DMS79 (cell line): ENCODE measurements at places on chromosomes 5 and 9.

GRCh38 chr5:98096155-98096554 is 677.3 kb upstream of the RGMB start:
- no peak for DNase-seq

DNA sequence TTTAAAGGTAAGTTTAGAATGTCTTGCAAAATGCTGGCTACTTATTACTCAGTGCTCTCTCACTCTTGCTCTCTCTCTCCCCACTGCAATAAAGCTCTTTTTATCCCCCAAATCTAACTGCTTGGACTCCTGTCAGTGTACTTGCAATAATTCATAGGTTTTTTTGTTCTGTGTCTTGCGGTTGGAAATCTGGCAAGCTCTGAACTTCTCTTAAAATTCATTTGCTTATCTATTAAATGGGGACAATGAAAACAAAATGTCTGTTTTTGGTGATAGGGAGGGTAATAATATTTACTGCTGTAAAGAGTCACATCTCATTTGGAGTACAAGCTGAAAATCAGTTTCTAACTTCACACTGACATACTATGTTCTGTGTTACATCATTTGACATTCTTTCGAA is 18.7 kb upstream of the OR13D1 start:
- DNase-seq = no peak

- DNase-seq = no peak
These were observed 64.8 kb upstream of the SLC1A1 start for GRCh38 chr9:4425319-4426045.

- no peak for DNase-seq
These were observed 35.9 kb downstream of the STOM start for GRCh38 chr9:121333950-121334773.

DNA sequence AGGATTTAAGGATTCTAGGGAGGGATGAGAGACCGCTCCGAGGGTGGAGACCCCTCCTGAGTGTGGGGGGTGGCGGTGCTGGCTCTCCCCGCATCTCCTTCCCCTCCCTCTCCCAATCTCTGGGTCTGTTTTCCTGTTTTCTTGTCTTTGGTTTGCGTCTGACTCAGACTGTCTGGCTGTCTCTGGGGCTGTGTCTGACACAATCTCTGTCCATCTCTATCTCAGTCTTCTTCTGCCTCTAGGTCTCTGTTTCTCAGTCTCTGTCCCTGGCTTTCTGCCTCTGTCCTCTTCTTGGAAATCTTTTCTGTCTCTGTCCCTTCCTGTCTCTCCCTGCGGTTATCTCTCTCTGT is 196 bp upstream of the GRM6 start:
- DNase-seq = no peak

DNA sequence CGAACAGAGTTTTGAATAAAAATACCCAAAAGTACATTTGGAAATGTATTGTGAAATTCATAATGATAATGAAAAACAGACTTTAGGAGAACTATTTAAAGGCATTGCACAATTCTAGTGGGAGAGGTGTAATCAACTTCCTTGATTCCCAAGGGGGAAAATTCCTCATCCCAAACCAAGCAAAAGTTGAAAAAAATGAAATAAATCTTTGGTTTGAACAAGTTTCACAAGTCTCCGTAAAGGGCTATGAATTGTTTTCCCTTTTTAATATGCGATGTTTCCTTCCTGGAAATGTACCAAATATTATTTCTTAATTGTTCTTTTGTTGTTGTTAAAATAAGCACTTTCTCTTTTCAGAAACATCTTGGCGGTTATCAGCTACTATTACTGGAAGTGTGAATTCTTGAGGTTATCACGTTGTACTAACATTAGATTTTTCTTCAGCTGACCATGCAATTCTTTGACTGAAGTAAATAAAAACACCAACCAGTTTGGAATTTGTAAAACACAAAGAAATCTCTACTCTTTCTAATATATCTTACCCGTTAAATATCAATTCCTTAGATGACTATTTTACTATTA is 59.3 kb downstream of the SVEP1 start:
- no peak for DNase-seq

DNA sequence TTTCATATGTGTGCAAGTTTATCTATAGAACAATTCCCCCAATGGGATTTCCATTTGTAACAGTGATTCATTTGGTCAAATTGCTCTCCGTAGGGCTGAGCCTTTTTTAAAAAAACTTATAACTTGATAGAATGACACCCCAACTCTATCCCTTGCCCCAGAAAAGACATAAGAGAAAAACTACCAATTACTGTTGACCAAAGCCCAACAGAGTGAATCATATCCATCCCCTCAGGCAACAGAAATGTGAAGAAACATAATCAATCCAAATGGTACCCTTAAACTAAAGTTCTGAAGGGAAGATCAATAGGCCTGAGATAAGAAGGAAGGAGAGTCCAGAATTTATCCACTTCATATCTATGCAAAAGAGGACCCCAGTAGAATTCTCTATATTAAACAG is 17.8 kb downstream of the TICAM2 start:
- DNase-seq = no peak

DNA sequence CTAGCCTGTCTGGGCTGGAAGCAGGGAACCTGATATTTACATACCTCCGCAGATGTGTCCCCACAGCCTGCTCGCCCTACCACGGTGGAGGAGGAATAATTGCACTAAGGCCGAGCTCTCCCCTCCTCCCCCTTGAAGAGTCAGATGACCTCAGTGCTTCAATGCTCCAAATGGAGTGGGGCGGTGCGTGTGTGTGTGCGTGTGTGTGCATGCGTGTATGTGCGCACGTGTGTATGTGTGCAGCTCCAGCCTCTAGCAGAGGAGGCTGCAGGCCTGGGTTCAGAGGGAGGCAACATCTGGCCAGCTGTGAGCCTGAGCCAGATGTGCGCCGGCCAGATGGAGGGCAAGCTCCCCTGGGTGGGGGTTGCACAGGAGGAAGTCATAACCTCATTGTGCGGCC is 90.5 kb downstream of the NRG2 start:
- DNase-seq = no peak

- DNase-seq = no peak
These were observed 180.1 kb upstream of the ELL2 start for GRCh38 chr5:96141749-96142148.

GRCh38 chr9:124075761-124076160 is 64.2 kb downstream of the LHX2 start:
- DNase-seq = no peak

GRCh38 chr5:74627646-74628279 is 12.8 kb downstream of the ENC1 start:
- no peak for DNase-seq

- no peak for DNase-seq
These were observed 388.0 kb downstream of the TMEM232 start for GRCh38 chr5:110338341-110339083.

GRCh38 chr5:59830536-59831200 is 62.9 kb downstream of the PDE4D start:
- DNase-seq = no peak

- no peak for DNase-seq
These were observed 37.4 kb downstream of the CTSL start for GRCh38 chr9:87763286-87763685.

- no peak for DNase-seq
These were observed 830.4 kb upstream of the GRAMD2B start for GRCh38 chr5:125592856-125593255.

DNA sequence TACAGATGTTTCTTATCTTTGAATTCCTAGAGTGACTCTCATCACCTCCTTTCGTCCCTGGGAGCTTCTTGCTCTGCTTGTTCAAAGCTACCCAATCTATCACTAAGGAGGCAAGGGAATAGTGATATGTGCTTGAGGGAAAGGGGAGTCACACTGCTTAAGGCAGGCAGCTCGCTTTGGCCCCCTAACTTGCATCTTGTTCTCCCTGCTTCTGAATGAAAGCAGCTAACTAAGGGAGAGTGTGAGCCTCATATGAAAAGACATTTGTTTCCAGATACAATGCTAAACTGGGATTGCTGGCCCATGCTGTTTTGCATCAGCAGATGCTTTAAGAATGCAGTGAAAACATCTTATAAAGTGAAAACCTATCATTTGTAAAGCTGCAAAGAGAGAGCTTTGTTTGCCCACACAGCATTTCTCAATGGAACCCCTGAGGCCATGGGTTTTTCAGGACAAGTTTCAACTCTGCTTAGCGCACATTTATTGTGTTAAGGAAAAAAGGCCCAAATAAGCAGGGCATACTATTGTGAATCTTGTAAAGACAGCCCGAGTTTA is 367.9 kb upstream of the ADAMTSL1 start:
- no peak for DNase-seq

DNA sequence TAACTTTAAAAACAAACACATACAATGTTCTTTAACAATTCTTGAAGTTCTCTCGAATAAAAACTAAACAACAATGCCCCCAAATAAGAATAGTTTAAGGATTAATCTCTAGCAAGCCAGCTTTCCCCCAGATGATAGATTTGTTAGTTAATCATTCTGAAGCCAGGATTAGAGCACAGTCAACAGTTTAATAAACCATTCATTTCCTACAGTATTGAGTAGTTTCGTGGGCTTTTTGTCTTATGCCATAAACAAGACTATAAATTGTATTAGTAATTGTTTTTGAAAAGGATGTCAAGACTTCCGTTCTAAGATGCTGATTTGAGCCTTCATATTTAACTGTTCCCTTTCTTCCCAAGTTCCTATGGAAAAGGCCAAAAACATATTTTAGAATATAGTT is 136.6 kb downstream of the PIK3R1 start:
- DNase-seq = no peak

GRCh38 chr9:126861707-126862103 is 1.3 kb downstream of the ZBTB34 start:
- DNase-seq = no peak

GRCh38 chr5:76376148-76376865 is 26.8 kb upstream of the IQGAP2 start:
- no peak for DNase-seq

- no peak for DNase-seq
These were observed 195.0 kb upstream of the PPP1R26 start for GRCh38 chr9:135284386-135285134.

DNA sequence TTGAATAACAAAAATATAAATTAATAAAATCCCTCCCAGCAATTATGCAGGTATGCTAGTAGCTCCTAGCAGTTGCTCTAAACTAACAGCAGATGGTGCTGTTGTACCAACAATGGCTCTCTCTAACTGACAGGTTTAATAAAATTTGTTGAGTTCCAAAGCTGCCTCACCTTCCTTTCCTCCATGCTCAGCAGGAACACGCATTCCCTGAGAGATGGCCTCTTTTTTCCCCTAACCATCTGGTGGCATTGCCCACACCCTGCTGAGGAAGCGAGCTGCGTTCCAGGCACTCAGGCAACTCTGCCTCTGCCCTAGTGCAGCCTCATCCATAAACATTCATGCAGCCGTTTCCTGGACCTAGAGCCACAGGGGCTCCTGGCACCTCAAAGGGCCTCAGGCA is 106.2 kb downstream of the KLHL3 start:
- peak; percentile 10 for DNase-seq

DNA sequence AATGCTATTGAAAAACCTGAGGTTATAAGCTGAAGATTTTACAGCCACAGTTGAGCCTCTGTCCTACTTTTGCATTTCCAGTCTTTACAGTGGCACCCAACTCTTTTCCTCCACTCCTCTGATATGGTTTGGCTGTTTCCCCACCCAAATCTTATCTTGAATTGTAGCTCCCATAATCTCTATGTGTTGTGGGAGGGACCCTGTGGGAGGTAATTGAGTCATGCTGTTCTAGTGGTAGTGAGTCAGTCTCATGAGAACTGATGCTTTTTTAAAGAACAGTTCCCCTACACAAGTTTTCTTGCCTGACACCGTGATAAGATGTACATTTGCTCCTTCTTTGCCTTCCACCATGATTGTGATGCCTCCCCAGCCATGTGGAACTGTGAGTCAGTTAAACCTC is 646.1 kb upstream of the SEMA6A start:
- no peak for DNase-seq

DNA sequence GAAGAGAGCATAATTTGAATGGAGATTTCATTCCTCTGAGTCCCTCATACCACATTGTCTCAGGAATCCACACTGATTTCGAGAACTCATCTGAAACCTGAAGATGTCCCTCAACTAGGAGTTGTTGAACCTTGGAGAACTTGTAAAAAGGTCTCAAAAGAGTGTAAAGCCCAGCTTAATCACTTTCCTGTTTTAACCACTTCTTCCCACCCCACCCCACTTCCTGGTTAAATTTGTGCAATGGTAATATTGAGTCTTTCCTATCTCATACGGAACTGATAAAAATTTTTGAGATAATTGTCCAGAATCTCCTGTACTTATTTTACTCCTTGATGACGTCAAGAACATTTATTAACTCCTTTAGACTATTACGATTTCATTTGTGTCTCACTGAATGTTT is 240.7 kb downstream of the ARRDC3 start:
- DNase-seq = no peak

GRCh38 chr5:142107736-142108431 is 695 bp upstream of the NDFIP1 start:
- no peak for DNase-seq

GRCh38 chr5:82679660-82680059 is 397.5 kb downstream of the TMEM167A start:
- no peak for DNase-seq

GRCh38 chr9:76658510-76659231 is 105.6 kb upstream of the PCA3 start:
- no peak for DNase-seq

- DNase-seq = no peak
These were observed 37.8 kb downstream of the RALGPS1 start for GRCh38 chr9:126952205-126952977.

DNA sequence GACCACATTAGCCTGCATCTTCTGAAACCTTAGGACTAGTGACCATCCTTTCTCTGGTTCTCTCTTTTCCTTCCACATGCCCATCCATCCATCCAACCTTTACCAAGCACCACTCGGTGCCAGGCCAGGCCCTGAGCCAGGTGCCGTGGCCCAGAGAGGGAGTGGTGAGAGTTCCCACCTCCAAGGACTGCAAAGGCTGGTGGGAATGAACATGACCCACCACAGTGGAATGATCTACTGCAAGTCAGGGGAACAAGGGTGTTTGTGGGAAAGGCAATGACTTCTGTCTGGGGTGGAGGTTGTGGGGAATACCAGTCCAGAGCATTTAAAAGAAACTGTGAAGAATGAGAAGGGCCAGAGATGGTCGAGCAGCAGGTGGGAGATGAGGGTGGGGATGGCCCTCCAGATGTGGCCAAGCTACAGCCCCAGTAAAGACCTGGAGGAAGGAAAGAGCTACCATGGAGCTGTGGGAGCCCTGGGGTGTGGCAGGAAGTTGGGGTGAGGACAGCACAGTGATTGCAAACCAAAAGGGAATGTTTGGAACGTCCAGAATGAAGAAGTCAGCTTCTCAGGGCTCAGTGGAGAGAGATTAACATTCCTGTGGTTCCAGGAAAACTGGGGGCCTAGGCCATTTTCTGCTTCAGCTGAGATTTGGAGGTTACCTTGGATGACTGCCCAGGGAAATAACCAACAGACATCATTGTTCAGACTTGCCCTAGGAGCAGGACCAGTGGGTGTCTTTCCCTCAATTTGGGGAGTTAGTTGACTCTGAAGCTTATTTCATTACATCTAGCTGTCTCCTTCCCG is 30.7 kb upstream of the CORO2A start:
- DNase-seq = no peak

- no peak for DNase-seq
These were observed 17.4 kb downstream of the MAML1 start for GRCh38 chr5:179749857-179750508.

GRCh38 chr5:68911840-68912690 is 181.7 kb upstream of the SLC30A5 start:
- DNase-seq = no peak

- no peak for DNase-seq
These were observed 403.7 kb upstream of the CCNG1 start for GRCh38 chr5:163033656-163034055.
